ENCODE measurements at places on chromosomes 5 and 9.

DNA sequence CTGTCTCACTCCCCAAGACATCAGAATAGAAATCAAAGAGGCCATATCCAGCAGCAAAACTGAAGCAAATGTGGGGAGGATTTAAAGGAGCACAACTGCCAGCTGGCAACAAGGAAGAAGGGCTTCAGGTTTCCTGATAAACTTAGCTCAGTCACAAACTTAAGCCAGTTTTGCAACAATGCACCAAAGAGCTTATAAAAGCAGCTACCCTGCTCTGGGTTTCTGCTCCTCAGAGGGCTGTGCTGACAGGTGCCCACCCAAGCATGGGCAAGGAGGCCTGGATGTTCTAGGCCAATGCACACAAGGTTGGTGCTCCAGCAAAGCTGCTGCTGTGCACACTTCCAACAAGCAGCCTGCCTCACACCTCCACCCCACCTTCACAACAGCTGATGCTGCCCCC lies 132.9 kb downstream of the SIL1 start:
- DNase-seq = no peak

DNA sequence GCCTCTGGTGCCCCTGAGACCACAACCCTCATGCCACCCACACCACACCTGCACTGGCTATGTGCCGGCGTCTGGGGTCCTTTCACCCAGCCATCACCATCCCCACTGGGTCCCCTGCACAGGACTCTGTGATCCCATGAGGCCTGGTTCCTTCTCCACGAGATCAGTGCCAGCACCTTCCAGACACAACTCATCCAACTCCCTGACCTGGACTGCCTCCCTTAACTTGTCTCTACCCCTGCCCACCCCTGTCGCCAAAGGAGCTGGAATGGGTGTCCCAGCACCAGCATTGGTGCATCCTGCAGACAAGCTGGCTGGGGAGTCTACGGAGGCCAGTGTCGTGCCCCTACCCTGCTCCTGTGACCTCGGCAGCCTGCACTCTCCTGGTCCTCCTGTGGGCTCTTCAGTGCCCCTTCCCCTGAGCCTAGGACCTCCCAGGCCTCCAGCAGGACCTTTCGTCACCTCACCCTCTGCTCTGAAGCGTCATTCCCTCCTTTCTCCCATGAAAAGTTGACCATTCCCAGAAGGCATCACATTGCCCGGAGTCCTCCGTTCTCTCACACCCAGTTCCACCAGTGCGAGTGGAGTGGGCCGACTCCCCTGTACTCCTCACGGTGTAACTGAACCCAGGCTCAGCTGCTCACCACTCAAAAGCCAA lies 87.7 kb downstream of the NSUN2 start:
- DNase-seq = no peak

GRCh38 chr5:76733049-76733417 lies 17.1 kb downstream of the F2R start:
- DNase-seq = no peak

DNA sequence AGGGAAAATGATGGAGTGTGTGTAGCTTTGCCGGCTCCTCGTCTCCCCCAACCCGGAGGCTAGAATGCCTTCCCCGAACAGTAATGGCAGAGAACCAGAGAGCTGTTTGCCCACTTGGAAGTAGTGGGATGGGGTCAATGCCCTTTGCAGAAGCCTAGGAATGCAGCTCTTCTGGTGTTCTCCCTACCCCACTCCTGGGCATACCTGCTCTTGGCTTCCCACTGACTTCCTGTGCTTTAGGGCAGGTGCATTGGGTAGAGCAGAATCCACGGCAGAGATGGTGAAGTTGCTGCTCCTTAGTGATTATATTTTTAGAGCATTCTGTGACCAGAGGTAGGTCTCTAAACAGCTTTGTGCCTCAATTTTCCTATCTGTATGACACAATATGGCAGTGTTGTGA lies 134.6 kb downstream of the BOD1 start:
- no peak for DNase-seq

DNA sequence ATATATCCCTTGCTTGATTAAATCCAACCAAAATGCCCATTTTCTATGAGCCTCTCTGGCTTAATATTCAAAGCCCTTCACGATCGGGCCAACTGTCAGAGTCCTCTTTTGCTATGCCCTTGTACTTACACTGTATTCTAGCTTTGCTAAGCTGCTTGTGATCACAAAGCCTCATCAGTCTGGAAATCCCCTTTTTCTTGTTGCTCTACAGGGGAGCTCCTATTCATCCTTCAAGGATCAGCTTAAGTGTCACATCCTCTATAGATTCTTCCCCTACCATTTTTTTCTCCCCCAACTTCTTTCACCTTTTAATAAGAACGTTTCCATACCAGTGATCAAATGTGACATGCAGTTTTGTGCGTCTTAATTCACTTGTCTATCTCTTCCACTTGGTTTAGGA lies 450.4 kb upstream of the CHD1 start:
- no peak for DNase-seq

DNA sequence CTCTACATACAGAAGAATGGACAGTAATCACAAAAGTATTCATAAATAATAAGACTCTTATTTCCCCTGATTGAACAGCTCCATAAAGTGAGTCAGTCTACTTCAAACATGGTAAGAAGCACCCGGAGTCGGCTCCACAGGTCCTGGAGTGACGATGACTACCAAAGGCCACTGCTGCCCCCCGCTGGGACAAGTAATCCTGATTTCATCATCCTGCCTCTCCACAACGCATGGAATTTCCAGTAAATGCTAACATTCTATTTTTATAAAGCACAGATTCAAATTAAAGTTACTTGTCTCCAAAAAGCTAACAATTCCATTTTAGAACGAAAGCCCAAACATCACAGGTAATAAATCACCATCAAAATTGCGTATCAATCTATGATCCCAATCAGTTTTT lies 16.2 kb downstream of the ATPSCKMT start:
- DNase-seq = peak; percentile 31

DNA sequence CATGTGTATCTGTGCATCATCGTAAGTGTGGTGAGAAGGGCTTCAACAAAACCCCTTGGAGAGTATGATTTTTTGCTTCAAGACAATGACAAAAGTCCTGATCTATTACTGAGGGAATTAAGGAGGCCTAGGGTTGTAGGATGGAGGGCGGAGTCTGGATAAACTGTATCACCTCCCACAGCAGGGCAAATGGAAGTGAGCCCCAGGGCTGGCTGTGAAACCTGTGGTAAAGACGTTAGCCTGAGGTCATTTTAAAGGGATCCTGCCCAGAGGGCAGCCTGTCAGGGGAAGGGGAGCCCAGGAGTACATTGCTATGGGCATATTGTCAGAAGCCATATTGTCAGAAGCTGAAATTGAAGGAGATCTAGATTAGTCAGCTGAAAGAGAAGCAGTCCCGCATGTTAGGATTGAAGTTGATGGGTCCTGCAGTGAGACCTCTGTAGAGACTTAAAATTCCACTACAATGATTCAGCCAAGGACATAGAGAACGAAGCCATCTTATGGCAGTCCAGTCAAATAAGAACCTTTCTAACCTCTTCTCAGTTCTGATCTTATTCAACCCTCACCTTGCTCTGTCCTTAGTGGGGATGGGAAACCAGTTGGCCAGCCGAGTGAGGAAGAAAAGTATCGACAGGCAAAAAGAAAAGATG lies 26.9 kb downstream of the ADGRV1 start:
- DNase-seq = no peak

- no peak for DNase-seq
Observed at GRCh38 chr5:78615697-78616096, 32.9 kb downstream of the LHFPL2 start.

GRCh38 chr5:172482156-172483020 lies 28.1 kb upstream of the SH3PXD2B start:
- DNase-seq = no peak

DNA sequence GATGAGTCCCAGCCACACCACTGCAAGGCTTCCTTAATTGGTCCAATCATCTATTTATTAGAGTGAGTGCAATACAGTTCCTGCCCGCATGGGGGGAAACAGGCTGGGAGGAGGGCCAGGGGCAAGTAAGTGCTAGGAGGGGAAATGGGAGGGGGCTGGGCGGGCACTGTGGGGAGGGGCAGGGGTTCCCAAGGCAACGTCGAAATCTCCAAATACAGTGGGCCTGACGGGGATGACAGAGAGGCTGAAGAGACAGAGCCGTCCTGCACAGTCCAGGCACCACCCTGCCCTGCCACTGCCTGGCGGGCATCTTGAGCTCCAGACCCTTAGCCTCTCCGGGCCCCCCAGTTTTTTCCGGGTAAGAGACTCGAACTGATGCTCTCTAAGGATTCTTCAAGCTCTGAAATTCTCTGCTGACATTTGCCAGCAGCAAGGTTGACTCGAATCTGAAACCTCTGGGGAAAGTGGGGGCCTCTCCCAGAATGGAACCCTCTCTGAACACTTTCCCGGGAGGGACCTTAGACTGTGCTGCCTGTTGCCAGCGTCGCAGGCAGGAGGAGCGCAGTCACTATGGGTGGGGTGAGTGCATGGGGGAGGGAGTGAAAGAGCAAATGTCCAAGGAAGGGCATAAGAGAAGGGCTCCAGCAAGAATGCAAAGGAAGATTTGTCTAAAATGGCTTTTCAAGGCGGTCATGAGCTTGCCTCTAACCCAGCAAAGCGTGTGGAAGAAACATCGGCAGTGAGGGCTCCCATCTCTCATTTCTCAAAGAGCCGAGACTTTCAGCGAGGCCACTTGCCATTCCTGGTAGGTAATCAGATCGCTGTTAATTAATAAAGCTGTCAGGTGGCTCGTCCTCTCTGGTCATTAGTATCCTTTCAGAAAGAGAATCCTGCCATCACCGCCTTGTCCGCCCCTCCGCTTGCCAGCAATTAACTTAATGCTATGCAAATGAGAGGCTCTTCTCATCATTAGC lies 99.0 kb downstream of the GTF3C4 start:
- DNase-seq = peak; percentile 68

- DNase-seq = no peak
Observed at GRCh38 chr9:34592895-34593601, 3.5 kb upstream of the CNTFR start.

- DNase-seq = no peak
Observed at GRCh38 chr5:107674655-107675054, 3.9 kb upstream of the EFNA5 start.

Measured in endothelial cell of umbilical vein (primary cell).